ENCODE measurements at places on chromosomes 5 and 9.

DNA sequence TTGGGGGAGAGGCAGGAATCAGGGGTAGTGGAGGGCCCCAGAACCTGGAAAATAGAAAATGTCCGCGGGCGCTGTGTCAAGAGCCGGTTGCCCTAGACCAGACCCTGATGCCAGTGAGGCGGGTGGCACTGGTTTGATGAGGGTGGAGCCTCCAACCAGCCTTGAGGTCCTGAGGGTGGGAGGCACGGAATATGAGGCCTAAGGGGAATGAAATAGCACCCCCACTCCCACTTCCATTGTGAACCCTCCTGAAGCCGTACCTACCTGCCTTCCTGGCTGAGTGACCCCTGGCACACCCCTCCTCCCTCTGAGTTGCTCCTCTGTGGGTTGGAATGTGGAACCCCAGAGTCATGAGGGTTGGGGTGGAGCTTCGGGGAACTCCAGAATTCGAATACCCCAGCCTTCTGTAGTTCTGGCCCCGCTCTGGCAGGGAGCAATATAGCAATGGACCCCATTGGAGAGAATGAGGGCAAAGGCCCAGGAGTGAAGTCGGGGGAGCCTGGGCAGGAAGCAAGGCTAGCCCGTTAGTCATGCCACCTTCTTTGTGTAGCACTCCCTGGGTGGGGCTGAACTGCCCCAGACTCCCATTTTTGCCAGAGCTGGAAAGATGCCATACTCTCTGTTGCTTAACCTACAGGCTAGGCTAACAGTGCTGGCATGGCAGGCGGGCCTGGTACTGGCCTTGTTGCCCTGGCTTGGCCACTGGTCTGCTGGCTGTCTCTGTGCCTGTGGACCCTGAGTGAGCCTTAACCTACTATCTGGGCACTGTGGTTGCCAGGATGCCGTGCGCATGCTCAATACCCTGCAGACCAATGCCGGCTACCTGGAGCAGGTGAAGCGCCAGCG, 1.0 kb downstream of the FPGS start:
- DNase-seq: no peak

DNA sequence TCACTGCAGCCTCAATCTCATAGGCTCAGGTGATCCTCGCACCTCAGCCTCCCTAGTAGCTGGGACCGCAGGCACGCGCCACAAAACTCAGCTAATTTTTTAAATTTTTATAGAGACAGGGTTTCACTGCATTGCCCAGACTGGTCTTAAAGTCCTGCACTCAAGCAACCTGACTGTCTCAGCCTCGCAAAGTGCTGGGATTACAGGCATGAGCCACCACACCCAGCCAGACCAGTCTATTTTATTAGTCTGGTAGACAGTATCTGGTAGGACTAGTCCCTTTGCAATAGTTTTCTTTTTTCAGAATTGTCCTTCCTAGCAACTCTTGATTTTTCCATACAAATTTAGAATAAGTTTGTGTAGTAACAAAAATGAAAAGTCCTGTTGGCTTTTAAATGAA, 14.1 kb upstream of the GPR150 start:
- DNase-seq: no peak

GRCh38 chr5:146005723-146006122, 69.3 kb downstream of the SH3RF2 start:
- no peak for DNase-seq

- no peak for DNase-seq
These were observed 1.7 kb downstream of the DMRT3 start for GRCh38 chr9:977838-978830.

DNA sequence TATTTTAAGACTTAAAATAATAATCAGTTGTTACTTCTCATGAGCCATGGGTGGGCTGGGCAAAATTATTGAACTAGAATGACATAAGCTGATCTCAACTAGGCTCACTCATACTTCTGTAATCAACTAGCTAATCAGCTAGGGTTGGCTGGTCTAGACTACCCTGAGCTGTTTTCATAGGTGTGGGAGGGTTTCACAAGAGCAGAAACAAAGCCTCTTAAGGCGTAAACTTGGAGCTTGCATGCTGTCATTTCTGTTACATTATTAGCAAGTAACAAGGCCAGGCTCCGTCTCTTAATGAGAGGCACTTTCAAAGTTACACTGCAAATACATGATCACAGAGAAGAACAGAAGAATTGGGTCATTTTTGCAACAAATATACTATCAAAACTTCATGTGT, 57.2 kb upstream of the GHR start:
- no peak for DNase-seq

DNA sequence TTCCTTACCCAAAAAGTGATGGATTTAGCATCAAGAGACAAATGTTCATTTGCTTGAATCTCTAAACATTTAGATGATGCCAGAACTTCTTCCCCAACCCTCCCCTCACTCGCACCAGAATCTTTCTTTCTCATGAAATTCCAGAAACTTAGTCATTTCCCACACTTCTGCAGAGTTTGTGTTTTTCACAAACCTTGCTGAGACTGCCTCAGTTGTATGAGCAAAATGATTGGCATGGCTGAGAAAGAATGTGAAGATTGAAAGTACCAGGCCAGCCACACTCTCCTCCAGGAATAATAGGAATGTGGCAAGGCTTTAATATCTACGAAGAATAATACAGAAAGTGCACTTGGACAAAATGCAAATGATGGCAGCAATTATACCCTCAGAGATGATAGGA, 428.3 kb upstream of the CDH6 start:
- no peak for DNase-seq

DNA sequence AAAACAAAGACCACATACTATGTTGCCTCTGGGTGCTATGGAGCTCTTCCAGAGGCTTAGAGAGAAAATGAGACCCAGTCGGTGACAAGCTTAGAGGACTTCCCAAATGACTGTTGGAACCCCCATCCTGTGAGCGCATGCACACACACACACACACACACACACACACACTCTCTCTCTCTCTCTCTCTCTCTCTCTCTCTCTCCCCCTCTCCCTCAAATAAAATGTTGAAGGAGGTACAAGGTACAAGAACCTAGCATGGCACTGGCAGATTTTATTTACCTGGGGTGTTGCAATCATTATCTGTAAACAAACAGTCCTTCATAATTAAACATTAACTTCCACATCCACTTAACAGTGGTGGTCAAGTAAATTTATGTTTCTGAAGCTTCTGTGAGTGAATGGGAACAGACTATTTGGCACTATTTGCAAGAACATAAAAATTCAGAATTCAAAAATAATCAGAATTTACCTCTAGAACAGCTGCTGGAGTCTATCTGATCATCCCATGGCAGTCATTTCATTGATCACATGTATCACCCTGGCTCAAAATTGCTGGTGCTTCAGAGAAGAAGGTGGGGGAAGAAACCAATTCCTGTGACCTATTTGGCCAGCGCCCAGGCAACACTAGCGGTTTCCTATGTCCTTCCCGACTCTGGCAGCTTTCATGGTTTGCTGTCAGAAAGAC, 24.9 kb downstream of the TRPM3 start:
- DNase-seq: no peak

- DNase-seq: no peak
These were observed 67.2 kb upstream of the IFNE start for GRCh38 chr9:21549251-21549765.

DNA sequence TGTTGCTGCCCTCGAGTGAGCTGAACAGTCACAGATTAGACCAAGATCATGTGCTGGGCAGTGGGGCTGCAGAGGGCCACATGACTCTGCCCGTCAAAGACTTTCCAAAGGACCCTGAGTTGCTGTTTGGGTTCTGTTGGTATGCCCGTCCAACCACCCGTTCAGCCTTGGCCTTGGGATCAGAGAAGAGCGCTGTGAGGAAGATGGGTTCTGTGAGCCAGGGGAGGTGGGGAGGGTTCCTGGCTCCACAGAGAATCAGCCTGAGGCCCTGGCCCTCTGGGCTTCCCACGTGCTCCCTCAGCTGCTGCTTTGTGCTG, 72.6 kb downstream of the RGS3 start:
- no peak for DNase-seq

DNA sequence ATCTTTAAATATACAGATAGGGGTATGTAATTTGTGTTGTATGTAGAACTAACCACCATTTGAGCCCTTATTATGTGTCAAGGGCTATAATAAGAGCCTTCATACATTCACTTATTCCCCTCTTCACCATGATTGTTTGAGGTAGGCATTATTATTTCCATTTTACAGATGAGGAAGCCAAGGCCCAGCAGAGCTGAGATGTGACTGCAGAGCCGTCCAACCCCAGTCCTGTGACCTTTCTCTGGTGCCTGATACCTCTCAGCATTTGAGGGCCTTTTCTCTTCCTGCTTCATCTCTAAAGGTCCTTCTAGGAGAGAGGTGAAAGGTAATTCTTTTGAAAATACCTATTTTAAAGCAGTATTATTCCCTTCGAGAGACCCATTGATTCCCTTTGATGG, 37.3 kb downstream of the PIP5K1B start:
- no peak for DNase-seq

GRCh38 chr9:15509931-15510788, 610 bp downstream of the PSIP1 start:
- DNase-seq: peak; percentile 37

DNA sequence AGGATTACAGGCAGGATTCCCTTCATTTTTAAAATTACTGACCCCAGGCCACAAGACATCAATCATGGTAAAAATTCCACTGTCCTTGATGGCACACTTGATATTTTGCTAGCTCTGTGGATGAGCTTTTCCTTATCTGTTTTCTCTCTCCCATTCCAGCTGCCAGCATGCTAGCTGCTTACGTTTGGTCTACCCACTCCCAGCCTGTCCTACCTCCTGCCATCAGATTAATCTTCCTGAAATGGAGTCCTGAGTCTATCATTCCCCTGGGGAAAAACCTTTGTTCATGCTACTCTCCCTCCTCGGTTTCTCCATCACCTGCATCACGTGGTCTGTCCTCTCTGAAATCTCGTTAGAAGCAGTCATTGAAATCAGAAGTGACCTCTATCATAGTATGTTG, 108.9 kb downstream of the F2RL2 start:
- DNase-seq: no peak

GRCh38 chr5:67035098-67035740, 161.4 kb downstream of the CD180 start:
- no peak for DNase-seq

- no peak for DNase-seq
These were observed 476.0 kb downstream of the SPATA31A7 start for GRCh38 chr9:61665829-61666228.

DNA sequence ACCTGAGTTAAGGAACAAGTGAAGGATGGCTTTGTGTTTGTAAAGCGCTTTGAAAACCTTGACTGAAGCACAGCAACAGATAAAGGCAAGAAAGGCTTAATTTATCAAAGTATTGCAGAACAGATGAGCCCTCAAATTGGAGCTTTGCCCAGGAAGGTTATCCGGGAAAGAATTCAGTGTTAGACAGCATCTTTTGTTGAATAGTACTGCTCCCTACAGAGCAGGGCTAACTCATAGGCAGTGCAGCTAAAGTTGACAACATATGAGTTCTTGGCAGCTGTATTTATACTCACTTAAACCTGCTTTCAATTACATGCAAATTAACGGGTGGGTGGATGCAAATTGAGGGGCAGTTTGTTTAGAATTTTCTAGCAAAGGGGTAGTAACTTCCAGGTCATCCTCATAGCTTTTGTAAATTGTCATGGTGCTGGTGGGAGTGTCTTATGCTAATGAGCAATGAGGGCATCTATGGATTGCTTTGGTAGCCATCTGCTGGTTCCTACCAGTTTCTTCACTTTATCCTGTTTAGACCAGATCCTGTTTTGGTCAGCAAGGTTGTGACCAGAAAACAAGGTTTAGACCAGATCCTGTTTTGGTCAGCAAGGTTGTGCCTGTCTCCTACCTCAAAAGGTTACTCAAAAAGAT, 105.8 kb downstream of the GDA start:
- DNase-seq: no peak

- DNase-seq: no peak
These were observed 596 bp upstream of the ADAMTS6 start for GRCh38 chr5:65482296-65482735.

- no peak for DNase-seq
These were observed 1.9 kb downstream of the OCLN start for GRCh38 chr5:69494452-69494851.

- no peak for DNase-seq
These were observed 32.8 kb downstream of the ENTREP1 start for GRCh38 chr9:69357821-69358220.

DNA sequence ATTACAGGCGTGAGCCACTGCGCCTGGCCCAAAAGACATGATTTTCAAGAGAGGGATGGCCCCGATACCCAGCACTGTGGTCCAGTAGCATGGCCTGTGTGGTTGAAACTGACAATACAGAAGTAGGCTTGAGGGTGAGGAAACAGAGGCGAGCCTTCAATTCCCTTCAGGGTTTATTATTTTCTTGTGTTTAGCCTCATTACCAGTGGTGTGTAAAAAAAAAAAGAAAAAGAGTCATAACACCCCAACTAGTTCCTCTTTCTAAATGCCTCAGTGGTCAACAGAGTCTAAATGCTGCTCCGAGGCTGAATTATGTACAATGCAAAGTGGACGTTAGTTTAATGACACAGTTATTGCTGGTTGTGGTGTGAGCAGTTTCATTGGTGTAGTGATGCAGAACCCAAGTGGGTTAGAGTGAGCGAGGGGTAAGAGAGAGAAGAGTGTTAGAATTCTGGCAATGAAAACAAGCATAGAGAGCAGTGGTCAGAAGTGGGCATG, 58.8 kb downstream of the SNX30 start:
- no peak for DNase-seq

DNA sequence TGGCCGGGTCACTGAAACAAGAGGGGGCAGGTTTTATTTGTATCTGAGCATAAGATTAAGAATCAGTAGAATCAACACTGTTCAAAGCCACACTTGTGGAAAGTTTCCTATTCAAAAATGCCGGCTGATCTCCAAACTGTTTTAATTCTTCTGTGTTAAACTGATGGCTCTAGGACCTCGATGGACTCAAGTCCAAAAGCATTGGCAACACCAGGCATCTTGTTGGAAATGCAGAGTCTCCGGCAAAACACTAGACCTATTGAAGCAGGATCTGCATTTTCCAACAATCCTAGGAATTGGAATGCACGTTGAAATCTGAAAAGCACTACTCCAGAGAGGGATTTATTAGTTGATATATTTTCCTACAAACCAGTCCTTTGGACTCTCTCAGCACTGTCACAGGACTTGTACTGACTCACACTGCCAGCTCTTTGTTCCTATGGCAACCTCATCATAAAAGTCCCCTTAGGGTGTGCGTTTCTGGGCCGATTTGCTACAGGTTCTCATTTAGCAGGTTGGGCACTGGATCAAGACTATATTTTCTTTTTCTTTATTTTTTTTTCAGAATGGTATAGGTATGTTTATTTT, 48.1 kb upstream of the PCA3 start:
- no peak for DNase-seq

GRCh38 chr5:107869438-107870115, 198.8 kb upstream of the EFNA5 start:
- DNase-seq: no peak

DNA sequence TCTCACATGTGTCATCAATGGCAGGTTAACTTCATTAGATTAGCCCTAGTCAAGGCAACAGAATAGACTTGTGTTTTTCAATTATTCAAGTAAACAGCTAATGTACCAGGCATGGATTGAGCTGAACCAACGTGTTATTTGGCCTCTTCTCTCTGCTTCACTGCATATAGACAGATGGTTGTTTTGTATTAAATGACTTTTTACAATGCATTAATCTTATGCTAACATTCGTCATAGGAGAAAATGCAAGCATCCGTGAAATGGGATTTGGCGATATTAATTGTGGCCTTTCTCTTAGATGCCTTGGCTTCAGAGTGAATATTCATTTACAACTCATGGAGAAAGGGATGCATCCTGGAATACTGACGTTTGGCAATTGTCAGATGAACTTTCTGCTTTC, 208.0 kb downstream of the KCTD16 start:
- no peak for DNase-seq

- no peak for DNase-seq
These were observed 5.0 kb downstream of the EBF1 start for GRCh38 chr5:159094745-159095144.

GRCh38 chr5:102737161-102737560, 17.9 kb upstream of the PAM start:
- no peak for DNase-seq
